ENCODE measurements at places on chromosomes 7 and 10.

- DNase-seq: no peak
Observed at GRCh38 chr10:93218386-93218785, 144.7 kb downstream of the CYP26A1 start.

DNA sequence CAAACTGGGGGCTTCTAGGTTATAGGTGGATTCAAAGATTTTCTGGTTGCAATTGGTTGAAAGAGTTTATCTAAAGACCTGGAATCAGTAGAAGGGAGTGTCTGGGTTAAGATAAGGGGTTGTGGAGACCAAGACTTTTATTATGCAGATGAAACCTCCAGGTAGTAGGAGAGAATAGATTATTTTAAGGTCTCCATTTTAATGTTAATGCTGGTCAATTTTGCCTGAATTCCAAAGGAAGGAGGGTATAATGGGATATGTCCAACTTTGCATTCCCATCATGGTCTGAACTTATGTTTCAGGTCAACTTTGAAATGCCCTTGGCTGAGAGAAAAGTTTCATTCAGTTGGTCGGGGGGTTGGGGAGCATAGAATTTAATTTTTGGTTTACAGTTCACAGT lies 44.3 kb upstream of the SEMA3E start:
- no peak for DNase-seq

- DNase-seq: no peak
Observed at GRCh38 chr10:88802523-88803285, at the start of gene LIPM. LIPM (plus strand) TSS chr10:88802730; CDS start chr10:88802897, 167 bp downstream.

GRCh38 chr7:94392393-94392786 lies 2.3 kb upstream of the COL1A2 start:
- no peak for DNase-seq

DNA sequence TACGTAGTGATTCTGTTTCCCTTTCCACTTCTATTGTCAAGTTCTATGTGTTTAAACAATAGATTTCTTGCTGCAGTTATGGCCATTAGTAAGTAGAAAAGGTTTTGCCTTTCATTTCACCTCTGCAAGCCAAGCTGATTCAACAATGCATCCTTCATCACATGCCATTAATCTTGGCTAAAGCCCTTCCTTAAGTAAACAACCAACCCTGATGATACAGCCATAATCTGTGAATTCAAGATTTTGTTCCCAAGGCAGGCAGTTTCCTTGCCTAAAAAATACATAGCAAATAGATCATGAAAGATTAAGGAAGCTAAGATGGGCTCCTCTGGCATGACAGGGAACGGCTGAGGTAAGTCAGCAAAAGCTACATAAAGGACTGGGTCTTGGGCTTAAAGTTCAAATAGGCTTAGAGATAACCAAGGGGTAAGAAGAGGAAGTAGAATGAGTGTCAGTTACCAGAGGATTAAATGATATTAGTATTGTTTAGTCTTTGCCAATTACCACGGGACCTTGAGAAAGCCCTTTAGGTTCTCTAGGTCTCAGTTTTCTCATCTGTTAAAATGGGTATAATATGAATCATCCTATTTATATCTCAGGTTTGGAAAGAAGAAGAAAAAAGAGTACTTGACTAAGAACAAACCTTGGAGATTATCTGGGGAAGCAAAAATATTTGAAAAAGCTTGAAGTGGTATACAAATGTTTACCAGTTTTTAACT lies 35.9 kb upstream of the ANK3 start:
- no peak for DNase-seq
